ENCODE measurements at places on chromosomes 5 and 9.

DNA sequence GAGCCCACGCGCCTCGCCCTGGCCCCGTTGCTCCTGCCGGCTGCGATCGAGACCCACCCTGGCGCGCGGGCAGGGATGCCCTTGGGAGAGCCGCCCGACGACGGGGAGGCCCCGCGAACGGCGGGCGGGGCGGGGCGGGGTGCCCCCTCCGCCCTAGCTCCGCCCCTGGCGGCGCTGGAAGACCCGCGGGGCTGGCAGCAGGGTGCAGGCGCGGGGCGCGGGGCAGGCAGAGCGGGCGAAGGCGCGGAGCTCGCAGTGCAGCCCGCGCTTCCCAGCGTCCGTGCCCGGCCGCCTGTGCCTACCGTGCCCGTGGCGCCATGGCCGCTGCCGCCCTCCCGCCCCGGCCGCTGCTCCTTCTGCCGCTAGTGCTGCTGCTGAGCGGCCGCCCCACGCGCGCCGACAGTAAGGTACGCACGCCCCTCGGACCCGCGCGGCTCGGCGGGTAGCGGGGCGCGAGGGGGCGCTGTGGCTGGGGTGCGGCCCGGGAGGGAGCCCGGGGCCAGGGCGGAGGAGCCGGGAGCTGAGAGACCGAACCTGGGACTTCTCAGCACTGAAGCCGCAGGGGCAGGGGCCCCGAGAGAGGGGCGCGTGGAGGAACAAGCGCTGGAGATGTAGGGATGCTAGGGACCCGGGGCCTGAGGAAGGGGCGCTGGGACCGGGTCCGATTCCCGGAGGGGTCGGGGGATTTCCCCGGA is at the start of gene OLFML2A:
OLFML2A (plus strand) TSS at position 180 of the 695 bp plus-strand sequence; CDS start at position 318, 138 bp downstream.
- DNase-seq, result no peak

DNA sequence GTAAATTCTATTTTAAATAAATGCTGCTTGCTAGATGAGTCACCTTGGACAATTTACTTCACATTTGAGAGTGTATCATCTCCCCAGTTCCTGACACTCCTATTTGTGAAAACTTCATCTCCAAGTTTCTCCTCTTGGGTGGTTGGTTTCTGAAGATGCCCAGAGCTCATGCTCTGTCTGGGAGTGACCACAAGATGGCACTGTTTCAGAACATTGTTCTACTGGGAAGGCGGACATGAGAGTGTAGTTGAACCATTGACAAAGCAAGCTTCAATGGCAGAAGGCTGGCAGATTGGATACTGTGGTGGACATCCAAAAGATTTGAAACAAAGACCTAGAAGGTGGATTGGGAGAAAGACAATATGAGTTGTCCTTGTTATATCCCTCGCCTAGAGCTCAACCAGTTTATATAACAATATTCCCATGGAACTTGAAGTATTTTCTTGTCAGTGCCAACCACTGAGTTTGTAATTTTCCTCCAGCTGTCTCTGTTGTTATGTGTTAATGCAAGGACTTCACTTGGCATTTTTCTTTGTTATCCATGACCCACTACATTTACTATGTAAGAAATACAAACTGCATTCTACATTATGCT is 234.3 kb upstream of the ANKH start:
- peak; percentile 7 for DNase-seq

GRCh38 chr5:141647242-141647641 is 4.0 kb downstream of the FCHSD1 start:
- no peak for DNase-seq

- DNase-seq, result no peak
Measured at GRCh38 chr9:129586685-129587084, 34.2 kb downstream of the C9orf50 start.

- DNase-seq, result no peak
Measured at GRCh38 chr9:4538621-4539020, 48.4 kb downstream of the SLC1A1 start.

- no peak for DNase-seq
Measured at GRCh38 chr9:23751633-23752032, 74.4 kb downstream of the ELAVL2 start.

DNA sequence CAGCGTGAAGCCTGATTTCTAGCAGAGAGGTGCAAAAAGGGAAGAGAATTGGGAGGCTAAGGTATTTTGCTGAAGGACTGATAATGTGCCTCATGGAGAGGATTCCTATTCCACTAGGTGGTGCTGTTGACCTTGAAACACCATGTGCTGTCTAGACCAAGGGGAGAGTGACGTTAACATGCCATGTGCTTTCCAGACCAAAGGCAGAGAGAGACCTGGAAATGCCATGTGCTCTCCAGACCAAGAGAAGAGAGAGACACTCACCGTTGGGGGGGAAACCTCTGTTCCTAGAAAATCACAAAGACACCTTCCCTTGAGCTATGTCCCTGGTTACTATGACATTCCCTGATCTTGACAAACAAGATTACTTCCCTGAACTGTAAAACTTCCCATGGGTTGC is 286.0 kb upstream of the TUSC1 start:
- peak; percentile 51 for DNase-seq

DNA sequence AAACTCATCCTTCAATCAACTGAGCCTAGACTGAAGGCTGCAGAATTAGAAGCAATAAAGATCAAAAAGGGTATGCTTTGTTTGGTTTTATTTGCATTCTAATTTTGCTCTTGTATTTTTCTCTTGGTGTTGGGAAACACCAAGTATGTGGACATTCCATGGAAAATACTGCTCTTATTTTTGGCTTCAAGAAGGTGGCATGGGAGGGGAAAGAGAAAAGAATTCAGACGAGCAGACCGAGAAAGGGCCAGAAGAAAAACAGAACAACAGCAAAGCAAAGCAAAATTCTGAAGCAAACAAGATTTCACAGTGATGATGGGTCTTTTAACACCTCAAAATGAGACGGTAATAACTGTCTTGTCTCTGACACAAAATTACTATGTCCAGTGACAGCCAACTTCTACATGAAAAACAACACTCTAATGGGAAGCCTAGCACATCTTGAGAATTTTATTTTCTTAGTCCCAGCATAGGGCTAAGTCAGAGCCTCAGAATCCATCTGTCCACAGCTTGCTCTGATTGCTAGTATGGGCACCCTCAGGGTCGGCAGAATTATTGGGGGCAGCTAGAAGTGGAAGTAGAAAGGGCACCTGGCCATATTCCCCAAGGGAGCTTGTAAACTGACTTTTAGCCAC is 26.8 kb downstream of the FREM1 start:
- DNase-seq, result no peak

GRCh38 chr5:56717253-56717987 is 97.9 kb upstream of the MAP3K1 start:
- DNase-seq, result no peak

DNA sequence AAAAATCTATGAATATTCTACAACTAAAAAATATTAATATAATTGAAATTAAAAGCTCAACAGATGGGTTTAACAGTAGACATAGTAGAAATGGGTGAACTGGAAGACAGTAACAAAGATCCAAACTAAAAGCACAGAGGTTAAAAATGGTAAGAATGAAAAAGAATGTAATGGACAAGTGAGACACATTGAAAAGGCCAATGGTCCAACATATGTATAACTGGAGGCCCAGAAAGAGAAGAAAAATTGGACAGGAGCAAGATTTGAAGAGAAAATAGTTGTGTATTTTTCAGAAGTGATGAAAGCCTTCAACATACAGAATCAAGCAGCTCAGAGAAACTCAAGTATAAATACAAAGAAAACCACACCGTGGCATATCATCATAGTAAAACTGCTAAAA is 58.6 kb downstream of the PCDHGC5 start:
- DNase-seq, result no peak

GRCh38 chr9:13974891-13975290 is 339.1 kb downstream of the NFIB start:
- DNase-seq, result no peak

DNA sequence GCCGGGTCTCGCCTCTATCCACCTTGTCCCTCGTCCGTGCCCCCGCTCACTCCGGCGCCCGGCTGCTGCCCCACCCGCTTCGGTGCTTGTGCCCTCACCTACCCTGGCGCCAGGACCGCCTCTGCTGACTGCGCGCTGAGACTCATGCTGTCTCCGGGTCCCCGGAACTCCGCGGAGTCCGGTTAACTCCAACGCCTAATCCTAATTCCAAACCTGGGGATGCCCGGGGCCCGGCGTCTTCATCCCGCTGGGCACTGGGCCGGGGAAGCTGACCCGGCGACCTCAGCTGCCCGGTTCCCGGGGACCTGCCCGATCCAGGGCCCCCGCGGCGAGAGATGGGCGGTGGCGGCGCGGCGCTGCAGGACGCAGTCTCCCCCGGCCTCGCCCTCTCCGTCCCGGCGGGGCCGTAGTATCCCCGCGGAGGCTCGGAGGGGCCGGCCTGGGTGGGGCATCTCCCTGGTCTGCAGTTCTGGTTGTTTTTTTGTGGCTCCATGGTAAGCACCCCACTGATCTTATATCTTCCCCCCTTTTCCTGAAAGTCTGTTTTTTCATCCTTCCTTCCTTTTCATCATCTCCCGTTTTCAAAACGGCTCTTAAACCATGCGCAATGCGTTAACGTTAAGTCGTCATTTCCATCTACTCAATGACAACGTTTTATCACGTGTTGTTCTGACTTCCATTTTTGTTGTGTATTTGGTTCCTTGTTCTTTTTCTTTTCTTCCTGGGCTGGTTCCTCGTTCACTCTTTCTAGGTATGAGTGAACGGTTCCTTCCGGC is 41.1 kb upstream of the PLEKHG4B start:
- DNase-seq, result no peak

- no peak for DNase-seq
Measured at GRCh38 chr5:124847907-124848306, 101.5 kb upstream of the ZNF608 start.

GRCh38 chr9:128072144-128073021 is 4.4 kb downstream of the SLC25A25 start:
- no peak for DNase-seq

- DNase-seq, result no peak
Measured at GRCh38 chr9:79123415-79123814, 448.4 kb upstream of the TLE4 start.
